ENCODE measurements at places on chromosomes 3 and 15.

GRCh38 chr3:64318668-64319271 is 93.5 kb upstream of the PRICKLE2 start:
- DNase-seq = no peak

DNA sequence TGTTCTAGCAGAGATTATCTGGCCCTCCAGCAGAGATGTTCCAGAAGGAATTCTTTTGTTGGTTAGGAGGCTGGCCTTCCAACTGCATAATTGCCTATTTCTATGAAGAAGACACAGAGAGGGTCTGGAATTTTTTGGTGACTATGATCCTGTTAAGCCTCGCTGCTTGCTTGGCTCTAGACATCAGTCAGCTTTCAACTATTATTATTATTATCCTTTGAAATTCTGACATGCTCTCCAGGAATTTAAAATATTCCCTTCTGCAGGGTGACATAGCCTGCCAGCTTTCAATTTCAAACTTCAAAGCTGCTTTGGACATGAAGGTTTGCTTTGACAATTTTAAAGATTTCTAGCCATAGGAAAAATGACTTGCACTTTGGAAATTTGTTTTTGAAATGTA is 26.3 kb upstream of the ZNF148 start:
- DNase-seq = peak; percentile 20

DNA sequence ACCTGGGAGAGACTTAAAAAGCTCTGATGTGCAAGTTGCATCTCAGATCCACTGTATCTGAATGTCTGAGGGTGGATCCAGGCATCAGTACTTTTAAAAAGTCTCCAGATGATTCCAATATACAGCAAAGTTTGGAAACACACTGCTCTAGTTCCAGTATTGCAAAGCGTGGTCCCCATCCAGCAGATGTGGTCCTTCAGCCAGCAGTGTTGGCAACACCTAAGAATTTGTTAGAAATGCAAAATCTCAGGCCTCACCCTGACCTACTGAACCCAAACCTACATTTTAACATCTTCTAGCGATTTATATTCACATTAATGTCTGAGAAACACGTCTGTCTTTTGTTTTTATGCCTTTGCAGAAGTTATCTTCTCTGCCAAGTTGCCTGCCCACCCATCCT is 32.2 kb upstream of the SGO1 start:
- DNase-seq = no peak

- DNase-seq = no peak
Measured at GRCh38 chr3:17120115-17120514, 235.4 kb downstream of the PLCL2 start.

- DNase-seq = no peak
Measured at GRCh38 chr3:23372285-23372684, 169.2 kb downstream of the UBE2E2 start.

DNA sequence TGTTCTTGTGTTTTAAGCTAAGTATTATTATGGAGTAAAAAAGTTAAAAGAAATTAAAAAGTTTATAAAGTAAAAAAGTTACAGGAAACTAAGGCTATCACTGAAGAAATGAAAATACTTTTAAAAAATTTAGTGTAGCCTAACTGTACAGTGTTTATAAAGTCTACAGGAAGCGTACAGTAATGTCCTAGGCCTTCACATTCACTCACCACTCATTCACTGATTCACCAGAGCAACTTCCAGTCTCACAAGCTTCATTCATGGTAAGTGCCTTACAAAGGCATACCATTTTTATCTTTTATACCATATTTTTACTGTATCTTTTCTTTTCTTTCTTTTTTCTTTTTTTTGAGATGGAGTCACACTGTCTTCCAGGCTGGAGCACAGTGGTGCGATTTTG is 40.7 kb upstream of the SCN5A start:
- no peak for DNase-seq

- no peak for DNase-seq
Measured at GRCh38 chr3:185029086-185029485, 123.8 kb downstream of the C3orf70 start.

DNA sequence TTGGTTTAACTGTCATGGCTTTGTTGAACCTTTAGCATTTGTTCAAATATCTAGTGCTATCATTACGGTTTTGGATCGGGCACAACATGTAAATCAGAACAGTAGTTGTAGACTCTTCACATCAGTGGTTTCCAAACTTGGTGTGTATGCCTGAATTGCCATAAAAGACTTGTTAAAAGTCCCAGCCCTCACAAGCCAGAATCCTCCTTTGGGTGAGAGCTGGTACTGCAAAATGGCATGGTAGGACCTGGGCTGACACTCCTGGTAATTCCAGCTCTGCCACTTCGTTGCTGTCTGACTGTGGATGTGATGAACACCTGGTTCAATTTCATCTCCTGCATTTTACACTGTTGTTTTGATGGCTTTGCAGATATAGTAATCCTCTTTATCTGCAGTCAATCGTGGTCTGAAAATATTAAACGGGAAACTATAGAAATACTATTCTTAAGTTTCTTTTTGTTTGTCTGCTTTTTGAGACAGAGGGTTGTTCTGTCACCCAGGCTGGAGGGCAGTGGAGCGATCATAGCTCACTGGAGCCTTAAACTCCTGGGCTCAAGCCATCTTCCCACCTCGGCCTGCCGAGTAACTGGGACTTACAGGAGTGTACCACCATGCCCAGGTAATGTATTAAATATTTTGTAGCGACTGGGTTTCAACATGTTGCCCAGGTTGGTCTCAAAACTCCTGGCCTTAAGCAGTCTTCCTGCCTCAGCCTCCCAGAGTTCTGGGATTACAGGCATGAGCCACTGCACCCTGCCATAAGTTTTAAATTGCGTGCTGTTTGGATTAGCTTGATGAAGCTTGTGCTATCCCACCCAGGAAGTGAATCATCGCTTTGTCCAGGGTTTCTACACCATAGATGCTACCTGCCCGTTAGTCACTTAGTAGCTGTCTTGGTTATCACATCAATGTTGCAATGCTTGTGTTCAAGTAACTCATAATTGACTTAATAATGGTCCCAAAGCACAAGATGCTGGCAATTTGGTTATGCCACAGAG is 61.6 kb downstream of the RAB7A start:
- DNase-seq = peak; percentile 48

All from HTR-8/SVneo (cell line).